ENCODE measurements at places on chromosomes 6 and 20.

DNA sequence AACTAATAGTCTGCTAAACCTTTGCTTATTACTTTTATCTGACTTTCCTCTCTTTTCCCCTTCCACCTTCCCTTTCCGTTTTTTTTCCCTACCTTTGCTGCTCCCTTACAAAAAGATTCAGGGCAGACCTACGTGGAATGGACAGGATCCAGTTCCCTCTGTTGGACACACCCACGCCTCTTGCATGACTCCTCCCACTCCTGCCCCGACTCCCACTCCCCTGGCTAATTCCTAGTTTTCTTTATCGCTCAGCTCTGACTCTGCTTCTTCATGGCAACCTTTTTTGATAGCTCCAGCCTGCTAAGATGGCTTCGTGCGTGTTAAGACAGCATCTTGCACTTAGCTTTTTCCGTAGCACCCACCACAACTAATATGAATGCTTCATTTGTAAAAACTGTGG, 715.6 kb upstream of the NRSN1 start:
- no peak for DNase-seq

GRCh38 chr20:11772226-11772730, 145.4 kb upstream of the BTBD3 start:
- no peak for DNase-seq

DNA sequence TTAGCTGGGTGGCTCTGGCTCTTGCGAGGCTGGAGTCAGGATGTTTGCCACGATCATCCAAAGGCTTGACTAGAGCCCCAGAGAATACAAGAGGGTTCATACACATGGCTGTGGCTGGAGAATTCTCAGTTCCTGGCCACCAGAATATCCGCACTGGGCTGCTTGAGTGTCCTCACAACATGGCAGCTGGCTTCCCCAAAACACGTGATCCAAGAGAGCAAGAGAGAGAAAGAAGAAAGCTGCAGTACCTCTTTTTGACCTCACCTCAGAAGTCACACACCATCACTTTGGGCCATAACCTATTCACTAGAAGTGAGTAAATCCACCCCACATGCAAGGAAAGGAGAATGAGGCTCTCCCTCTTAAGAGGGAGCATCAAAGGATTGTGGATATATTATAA, 21.5 kb upstream of the BPIFB1 start:
- no peak for DNase-seq

- no peak for DNase-seq
These were observed 43.9 kb downstream of the PLCB1 start for GRCh38 chr20:8175741-8176675.

GRCh38 chr6:36676141-36677058, 2.1 kb upstream of the CDKN1A start:
- DNase-seq, result no peak

DNA sequence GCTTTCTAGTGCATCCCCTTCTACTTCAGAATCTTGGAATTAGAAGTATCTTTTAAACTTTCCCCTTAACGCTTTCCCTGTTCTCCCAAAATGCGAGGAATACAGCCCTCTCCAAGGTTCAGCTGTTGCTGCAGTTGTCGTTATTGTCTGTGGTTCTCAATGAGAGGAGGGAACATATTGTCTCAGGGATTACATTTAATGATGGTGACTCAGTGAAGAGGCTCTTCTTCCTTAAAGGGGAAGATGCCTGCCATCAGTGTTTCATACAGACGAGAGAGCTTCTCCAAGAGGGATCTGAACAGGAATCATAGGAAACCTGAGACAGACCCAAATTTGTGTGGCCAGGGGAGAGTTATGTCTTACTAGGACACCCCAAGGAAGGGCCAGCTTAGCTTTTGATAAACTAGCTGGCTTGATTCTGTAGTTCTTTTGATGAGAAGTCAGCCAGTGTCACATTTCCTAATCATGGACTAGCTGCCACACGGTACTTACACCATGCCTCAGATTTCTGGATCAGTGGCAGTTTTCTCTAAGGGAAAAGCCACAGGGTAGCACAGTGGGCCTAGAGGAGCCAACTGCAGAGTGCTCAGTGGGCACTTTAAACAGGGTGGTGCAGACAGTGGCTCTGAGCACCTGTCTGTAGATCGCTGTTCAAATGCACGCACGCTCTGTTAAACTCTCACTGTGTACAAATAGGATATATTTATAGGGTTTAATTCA, 59.7 kb upstream of the TMEM181 start:
- no peak for DNase-seq

DNA sequence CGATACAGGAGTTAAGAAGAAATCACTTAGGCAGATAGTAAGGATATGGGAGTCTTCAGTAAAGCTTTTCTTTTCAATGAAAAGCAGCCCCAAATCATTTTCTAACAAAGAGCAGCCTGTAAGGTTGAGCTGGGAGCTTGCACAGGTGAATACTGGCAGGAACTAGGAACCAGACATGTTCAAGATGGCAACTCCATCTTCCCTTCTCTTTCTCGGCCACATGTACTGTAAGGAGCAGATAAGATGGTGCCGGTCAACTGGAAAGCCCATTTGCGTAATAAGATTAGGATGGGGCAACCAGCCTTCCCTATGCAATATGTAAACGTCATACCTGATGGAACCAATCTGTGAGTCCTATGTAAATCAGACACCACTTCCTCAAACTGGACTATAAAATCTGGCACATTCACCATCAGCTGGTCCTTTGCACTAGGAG, 46.2 kb upstream of the RNGTT start:
- no peak for DNase-seq

GRCh38 chr6:43940393-43941087, 170.5 kb downstream of the VEGFA start:
- no peak for DNase-seq

DNA sequence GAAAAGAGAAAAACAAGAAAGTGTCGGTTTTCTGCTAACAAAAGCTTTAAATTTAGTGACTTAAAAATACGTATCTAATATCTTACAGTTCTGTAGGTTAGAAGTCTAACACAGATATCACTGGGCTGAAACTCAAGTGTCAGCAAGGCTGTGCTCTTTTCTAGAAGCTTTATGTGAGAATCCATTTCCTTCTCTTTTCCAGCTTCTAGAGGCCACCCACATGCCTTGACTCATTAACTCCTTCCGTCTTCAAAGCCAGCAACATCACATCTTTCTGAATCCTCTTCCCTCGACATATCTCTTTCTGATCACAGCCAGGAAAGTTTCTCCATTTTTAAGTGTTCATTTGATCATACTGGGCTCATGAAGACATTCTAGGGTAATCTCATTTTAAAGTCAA, 262.0 kb downstream of the MAFB start:
- DNase-seq, result no peak

- DNase-seq, result no peak
These were observed 18.9 kb upstream of the TRAM2 start for GRCh38 chr6:52595796-52596130.

GRCh38 chr6:164042212-164042611, 627.7 kb downstream of the QKI start:
- DNase-seq, result no peak

DNA sequence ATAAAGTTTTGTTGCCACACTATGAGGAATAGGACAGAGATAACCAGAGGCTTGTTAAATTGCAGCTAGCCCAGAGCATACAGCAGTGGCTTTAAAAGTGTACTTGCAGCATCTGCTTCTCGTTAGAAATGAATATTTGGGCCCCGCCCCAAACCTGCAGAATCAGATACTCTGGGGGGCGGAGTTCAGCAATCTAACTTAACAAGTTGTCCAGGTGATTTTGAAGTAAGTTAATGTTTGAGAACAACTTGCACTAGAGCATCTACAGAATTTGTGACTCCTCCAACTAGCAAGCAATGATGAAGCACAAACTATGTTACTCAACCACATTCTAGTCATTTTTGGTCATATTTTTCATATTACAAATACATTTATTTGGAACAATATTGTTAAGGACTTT, 10.6 kb upstream of the SUPT3H start:
- DNase-seq, result no peak

DNA sequence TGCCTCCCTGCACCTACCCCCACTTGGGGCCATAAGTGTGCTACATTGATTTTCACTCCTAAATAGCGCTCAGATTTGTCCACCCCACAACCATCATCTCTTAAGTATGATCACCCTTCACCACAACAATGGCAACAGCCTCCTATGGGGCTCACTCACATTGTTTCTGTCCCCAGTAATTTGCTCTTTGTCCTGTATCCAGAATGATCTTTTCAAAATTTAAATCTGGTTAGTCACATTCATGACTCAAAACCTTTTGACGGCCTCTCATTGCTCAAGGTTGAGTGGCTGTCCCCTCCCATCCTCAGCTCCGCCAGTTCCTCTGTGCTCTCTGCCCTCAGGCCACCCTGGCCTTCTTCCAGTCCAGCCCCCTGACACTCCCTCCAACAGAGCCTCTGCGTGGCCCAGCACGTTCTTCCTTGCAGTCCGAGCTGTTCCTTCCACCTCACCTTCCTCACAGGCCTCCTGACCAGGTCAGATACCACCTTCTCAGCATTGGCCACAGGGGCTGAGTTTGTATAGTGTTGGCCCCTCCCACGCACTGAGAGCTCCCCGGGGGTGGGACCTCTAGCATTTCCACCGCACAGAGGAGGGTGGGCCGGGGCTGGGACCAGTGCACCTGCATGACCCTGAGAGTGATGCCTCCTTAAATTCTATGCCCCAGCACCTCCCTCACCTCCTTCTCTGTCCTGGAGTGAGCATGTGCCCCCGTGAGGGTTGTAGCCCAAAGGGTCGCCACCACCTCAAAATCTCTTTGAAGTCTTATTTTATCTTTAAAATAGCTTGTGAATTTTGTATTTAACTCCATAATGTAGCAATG, 2.4 kb upstream of the PPP1R3G start:
- no peak for DNase-seq

DNA sequence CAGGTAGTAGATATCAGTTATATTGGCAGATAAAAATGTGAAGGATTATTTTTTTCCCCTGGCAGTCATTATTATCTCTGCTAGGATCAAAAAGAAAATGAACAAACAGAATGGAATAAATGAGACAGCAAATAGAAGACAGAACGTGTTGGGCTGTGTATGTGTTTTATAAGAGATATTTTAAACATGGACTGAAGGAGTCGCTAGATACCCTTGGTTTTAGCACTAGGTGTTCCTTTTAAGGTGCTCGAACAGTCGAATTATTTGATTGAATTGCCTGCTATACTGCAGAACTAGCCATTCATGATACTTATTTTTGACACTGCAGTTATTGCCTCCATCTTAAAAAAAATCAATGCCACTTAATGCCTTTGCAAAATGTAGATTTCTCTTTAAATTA, 3.7 kb downstream of the GRIK2 start:
- no peak for DNase-seq

DNA sequence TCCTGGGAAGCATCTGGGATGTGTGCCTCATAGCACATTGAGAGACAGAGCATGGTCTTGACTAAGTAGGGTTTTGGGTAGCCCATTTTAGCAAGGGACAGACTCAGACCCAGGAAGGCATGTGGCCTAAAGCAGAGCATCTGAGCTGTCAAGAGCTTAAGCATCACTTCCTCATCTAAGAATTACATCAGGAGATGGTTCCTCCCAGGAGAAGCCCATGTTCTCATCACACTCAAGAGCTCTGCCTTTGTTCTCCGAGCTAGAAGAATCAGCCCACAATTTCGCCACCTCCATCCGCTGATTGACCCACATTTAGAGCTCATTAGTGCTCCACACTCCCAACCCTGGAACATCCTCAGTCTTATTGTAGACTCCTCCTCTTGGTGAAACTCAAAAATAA, 68.3 kb downstream of the NPEPL1 start:
- DNase-seq, result no peak

- DNase-seq, result no peak
These were observed 21.5 kb downstream of the NOX3 start for GRCh38 chr6:155434096-155434495.

DNA sequence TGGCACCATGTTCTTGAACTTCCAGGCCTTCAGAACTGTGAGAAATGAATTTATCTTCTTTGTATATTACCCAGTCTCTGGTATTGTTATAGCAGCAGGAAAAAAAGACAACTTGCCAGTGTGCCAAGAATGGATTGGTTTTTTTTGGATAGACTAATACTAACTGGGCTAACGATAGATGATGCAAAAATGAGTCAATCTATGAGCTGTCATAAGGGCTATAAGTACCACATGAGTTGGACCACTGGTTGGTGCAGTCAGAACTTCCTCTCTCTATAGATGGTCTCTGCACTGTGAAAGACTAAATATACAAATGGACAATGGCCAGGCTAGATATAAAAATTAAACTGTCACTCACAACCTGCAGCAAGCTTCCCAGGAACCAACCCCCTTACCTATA, 87.6 kb upstream of the COL21A1 start:
- no peak for DNase-seq

GRCh38 chr20:57664476-57664875, 44.2 kb upstream of the ZBP1 start:
- no peak for DNase-seq

GRCh38 chr6:134034478-134034877, 17.9 kb downstream of the SLC2A12 start:
- no peak for DNase-seq

DNA sequence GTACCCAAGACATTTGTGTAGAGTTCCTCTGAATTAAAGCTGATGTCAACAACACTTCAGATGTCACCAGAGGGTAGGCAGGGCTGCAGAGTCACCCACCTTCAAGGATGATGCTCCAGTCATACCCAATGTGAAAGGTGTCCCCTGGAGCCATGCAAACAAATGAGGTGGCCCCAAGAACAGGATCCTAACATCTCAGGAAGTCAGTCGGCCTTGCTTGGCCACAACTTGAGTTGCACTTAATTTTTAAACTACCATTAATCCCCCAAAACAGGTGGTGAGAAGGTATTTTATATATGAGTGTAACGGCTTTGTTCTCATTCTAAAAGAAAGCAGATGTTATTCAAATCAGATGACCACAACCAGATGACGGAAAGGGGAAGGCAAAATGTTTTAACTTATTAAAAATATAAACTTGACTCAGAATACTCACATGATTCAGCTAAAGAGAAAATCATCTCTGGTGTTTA, 21.1 kb upstream of the SERPINB1 start:
- no peak for DNase-seq

GRCh38 chr20:61387954-61388348, 135.9 kb downstream of the CDH4 start:
- no peak for DNase-seq

GRCh38 chr20:44961870-44962267, 1.7 kb upstream of the TOMM34 start:
- no peak for DNase-seq

- peak; percentile 23 for DNase-seq
These were observed 55.3 kb downstream of the ERMARD start for GRCh38 chr6:169806701-169807100.

DNA sequence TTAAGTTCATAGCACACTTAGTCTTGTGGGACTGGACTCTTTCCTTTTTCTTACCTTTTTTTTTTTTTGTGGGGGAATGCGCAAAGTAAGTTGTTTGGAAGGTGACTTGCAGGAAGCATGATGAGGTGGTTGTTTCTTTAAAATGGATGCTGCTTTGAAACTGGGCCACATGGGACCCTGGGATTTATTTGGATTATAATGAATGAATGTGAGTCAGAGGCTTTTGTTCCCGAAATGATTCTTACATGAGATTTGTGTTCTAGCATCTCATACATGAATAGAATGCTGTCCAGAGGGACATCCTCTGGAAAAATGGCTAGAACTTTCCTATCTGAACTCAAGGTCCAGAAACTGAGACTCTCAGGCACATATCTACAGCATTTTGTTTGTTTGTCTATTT, 236.6 kb upstream of the RNF24 start:
- no peak for DNase-seq

- DNase-seq, result no peak
These were observed 272.0 kb downstream of the ADGB start for GRCh38 chr6:146870760-146871159.

GRCh38 chr6:90148867-90149266, 147.8 kb downstream of the BACH2 start:
- no peak for DNase-seq

Measured in central memory CD4-positive, alpha-beta T cell (primary cell).